Vein endothelial cell (primary cell): ENCODE measurements at places on chromosomes 12 and 14. TPM values are rescaled to one million over a fixed set of nuclear protein-coding genes. Genes with fewer than 3 reads are reported as not detected.

GPR132 gene
- total RNA-seq = not detected in 2 replicates

GRIN2B gene
- total RNA-seq = not detected in 2 replicates

MIP gene
- total RNA-seq = 0.29 TPM in 1 of 2 replicates, not detected in the other

PLBD1 gene
- total RNA-seq = 0.10 TPM in 1 of 2 replicates, not detected in the other

SMAGP gene
- 13.4 and 18.6 TPM in 2 replicates for total RNA-seq

RIPK3 gene
- total RNA-seq = 4.2 and 4.9 TPM in 2 replicates
